Kidney tubule cell (primary cell): ENCODE measurements at places on chromosomes 7 and 10.

DNA sequence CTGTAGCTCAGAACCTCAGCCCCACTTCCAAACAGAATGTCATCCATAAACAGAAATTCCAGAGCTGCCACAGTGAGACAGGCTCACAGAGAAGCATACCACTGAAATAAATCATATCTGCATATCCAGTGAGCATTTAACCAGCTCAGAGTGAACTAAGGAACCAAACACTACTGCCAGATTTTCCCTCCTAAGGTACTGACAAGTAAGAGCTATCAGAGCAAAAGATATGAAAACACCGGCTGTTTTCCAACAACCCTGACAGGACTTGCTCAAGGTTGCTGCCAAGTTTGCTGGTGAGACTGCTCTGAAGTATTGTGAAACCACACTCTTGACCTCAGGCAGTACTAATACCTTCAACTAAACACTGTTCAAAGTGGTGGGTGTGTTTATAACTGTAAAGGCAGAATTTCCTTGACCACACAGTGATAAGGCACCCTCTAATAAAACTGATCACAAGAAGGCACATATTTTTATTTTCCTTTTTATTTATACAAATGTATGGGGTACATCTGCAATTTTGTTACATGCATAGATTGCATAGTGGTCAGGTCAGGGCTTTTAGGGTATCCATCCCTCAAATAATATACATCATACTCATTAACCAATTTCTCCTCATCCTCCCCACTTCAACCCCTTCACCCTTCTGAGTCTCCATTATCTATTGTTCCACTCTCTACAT lies 18.3 kb downstream of the SGMS1 start:
- DNase-seq, result peak; percentile 90

GRCh38 chr7:150481922-150482321 lies 31.5 kb downstream of the GIMAP8 start:
- no peak for DNase-seq

GRCh38 chr7:77797734-77798393 lies 370 bp downstream of the TMEM60 start:
- no peak for DNase-seq

DNA sequence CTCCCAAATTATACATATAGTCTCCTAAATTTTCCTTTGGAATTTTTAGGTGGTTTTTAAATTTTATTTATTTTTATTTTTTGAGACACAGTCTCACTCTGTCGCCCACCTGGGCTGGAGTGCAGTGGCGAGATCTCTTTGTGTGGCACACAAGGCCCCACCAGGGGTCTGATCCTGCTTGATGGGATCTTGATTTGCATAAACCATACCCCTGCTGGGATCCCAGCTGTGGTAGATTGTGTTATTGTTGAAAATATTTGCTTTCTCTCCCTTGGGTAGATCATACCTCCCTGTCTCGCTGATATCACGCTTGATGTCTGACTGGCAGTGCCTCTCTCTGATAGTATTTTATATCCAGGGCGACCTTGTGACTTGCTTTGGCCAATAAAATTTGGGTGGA lies 5.6 kb upstream of the MUC3A start:
- DNase-seq, result no peak

DNA sequence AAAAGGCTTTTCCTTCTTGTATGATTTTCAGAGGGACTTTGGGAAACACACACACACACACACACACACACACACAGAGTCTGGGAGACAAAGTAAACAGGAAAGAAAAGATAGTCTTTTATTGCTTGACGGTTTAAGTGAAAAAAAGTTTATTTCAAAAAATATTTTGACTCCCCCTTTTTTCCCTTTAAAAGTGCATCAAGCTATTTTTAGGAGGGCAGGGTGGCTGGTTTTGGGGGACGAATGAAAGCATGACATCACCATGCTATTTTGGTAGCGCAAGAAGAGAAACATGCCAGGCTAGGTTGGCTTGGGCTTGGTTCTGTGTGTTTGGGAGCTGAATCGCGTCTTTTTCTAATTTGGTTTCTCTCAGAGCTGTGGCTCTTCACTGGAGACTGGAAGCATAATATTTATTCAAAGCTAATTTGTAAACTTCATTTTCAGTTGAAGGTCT lies 129.2 kb downstream of the BAMBI start:
- no peak for DNase-seq

- DNase-seq, result no peak
These were observed 37.4 kb upstream of the CDK6 start for GRCh38 chr7:92873776-92874175.
